HS-5 (cell line): ENCODE measurements at places on chromosomes 3 and 15.

DNA sequence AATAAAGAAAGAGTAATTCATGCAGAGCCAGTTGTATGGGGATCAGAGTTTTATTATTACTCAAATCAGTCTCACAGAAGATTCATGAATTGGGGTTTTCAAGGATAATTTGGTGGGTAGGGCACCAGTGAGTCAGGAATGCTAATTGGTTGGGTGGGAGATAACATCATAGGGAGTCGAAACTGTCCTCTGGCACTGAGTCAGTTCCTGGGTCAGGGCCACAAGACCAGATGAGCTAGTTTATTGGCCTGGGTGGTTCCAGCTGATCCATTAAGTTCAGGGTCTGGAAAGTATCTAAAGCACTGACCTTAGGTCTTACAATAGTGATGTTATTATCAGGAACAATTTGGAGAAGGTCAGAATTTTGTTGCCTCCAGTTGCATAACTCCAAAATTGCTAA lies 998.6 kb upstream of the EPHA6 start:
- no peak for DNase-seq

DNA sequence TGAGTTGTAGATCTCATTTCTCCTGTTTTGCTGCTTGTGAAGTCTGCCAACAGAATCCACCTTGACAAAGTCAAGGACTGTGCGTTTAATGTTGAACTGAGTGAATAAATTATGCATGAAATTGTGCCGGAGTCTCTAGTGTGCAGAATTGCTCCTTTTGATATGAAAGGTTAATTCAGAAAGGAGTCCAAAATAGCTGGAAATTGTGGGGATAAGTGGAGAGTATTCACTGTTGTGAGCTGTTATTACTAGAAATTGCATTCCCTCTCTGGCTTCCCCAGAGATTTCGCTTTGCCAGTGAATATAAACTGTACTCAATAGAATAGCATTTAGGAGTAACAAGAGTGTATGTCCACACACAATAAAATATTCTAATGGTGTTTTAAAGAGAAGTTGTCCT lies 43.1 kb downstream of the SAMMSON start:
- no peak for DNase-seq

DNA sequence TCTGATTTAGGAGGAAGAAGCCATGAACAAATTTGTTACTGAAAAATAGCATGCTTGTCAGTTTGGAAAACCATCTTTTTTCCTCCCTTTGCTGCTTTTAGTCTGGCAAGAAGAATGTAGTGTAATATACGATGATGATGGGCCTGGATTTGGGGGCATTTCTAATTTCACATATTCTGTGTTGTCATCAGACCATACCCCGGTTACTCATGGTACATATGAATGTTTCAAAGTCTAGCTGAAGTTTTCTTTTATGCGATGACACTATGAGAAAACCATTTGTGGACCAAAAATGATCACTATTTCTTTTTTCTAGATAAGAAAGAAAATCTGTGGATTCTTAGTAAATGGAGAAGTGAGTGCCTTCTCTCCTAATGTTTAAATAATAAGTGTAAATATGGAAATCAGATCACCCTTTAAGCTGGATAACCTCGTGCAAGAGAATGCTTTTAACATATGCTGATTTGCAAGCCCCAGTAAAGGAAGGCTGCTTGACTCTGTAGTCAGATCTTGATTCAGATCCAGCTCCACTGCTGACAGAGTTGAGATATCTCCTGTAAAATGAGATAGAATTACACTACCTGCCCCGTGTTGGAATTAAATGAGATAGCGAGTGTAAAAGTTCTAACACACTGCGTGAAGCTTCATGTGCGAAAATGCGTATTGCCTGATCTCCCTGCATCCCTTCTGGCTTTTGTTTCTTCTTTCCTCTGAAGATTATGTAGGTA lies 3.0 kb downstream of the MEF2A start:
- no peak for DNase-seq

DNA sequence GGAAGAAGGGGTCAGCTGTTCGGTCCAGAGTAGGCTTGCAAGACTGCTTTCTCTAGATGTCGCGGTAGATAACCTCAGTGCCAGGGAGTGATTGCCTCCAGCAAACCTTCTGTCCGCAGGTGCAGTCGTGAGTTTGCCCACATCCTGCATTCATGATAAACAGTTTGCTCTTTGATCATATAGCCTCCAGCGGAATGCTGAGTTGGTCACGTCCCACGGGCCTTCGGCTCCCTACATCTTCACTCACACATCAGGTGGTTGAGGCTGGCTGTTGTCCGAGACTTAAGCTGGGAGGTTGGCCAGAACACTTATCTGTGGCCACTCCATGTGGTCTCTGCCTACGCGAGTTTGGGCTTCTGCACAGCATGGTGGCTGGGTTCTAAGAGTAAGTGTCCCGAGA lies 62.1 kb upstream of the NR2C2 start:
- DNase-seq, result no peak
